NCI-H446 treated with DMSO at 0.1 percent for 48 hours (cell line): ENCODE measurements at places on chromosomes 7 and 10.

DNA sequence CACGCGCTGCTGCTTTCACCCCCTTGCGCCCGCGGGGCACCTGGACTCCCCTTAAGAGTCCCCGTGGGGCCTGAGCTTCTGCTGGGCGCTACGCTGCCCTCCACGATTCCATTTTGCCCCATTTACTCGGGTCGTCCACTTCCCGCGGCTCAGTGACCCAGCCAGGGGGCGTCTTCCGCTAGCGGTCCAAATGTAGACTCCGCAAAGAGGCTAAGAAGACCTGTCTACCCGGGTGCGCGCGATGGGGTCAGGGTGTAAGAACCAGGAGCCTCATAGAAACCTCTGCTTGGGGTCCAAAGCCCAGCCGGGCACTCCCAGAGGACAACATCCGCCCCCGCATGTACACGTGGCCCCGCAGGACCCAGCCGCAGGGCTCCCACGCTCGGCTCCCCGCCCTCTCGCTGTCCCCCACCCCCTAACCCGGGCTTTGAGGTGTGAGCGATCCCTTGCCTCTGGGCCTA lies 5.2 kb upstream of the HMX2 start:
- no peak for DNase-seq

DNA sequence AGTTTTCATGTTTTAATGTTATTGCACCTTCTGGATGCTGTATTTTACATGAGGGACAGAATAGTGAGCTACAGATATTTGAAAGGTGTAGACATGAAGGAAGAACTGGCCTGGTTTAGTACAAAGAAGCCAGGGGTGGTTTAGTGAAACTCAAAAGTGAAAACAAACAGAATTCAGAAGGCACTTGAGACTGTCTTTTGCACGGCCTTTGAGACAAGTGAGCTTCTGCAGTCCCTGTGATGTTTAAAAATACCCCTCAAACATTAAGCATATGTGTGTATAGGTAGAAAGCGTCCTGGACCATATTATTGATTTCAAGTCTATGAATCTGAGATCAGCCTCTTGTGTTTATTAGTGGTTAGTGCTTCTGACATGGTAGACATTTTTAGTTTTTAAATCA lies 118.9 kb downstream of the CDK14 start:
- DNase-seq: no peak

DNA sequence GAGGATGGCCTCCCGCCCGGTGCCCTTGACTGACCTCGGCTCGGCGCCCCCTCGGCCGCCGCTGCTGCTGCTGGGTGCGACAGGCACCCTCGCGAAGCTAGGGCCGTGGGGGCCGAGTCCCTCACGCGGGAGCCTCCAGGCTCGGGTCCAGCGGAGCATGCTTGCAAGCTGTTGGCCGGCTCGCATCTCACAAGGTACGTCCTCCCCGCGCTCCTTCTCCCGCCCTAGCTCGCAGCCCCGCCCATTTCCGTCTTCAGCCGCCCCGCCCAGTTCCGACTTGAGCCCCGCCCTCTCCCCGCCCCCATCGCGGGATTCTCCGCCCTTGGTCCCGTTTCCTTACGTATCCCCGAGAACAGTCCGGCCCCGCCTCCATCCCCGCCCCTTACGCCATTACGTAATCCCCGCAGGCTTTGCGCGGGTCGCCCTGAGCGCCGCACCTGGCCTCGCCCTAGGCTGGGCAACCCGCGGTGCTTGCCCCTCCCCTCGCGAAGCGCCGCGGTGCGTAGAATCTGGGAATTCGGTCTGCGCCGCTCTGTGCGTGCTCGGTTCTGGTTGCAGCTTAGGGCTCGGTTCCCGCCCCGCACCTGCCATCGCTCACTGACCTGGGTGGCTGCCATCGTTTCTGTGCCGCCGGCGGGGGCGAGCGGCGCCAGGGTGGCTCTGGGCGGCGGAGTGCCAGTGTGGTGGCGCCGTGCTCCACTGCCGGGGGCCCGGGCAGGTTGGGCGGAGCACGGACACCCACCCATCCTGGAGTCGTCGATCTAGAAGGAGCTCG lies at the start of gene ABHD11:
Gene ABHD11 (minus strand): TSS at position 191 of the 775 bp plus-strand sequence. CDS start 32 bp downstream, at position 159.
- DNase-seq: peak; percentile 80

GRCh38 chr7:1943933-1944618 lies 274.0 kb downstream of the ELFN1 start:
- DNase-seq: no peak

DNA sequence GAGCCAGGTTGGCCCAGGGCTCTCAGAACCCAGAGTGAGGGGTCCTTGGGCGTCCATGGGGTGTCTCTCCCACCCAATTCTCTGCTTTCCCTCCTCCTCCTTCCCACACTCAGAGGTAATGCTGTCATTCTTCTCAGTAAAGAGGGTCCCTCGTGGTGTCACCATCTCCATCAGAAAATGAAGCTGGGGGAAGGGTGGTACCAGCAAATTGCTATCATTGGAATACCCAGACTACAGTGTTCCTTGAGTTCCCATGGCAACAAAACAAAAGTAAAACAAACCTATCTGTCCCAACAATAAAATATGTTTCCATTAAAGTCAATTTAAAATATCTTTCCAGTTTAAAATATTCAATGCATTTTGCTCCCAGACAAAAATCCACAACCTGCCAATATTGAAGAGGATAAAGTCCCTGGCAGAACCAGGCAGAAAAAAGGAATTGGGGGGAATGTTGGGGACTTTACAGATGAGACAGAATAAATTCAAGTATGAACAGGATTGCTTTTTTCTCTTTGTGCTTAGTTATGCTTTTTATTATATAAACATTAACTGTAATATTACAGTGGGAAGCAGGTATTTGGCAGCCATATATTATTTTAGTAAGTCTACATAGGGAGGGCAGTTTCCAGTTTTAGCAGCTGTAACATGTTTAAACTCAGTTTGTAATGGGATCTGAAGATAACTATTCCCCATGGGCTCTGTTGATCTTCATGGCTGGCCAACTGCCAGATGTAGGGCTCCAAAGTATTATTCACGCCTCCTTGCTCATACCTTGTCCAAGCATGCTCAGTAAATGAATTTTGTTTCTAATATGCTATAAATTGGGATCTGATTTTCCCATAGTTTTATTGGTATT lies 182.1 kb downstream of the ARID5B start:
- peak; percentile 50 for DNase-seq

DNA sequence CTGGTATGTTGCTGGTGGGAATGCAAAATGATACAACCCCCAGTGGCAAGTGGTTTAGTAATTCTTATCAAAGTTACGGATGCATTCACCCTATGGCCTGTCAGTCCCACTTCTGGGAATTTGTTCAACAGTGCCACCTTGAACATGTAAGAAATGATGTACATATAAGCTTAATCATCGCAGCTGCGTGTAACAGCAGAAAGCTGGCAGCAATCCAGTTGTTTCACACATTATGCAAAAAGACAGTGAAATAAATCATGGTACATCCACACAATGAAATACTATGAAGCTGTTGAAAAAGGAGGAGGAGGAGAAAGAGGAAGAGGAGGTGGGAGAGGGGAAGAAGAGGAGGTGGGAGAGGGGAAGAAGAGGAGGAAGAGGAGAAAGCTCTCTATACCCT lies 76.2 kb upstream of the MYL10 start:
- no peak for DNase-seq

DNA sequence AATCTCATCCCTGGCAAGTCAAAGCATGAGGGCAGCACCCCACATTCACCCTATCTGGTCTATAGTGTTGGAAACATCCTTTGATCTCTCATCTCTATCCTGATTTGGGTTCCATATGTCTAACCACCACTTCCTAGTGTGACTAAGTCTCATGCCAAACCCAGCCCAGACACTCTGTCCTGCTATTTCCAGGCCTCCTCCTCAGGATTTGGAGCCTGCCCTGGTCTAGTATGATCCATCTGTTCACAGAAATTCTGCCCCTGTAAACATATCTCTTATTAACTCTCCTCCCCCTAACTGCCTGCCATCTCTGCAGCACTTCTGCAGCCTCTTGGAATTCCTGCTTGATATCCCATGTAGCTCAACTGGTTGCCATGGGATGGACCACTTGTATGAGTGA lies 320.9 kb upstream of the IMMP2L start:
- no peak for DNase-seq

GRCh38 chr10:94608559-94608958 lies 63.0 kb downstream of the HELLS start:
- DNase-seq: no peak

DNA sequence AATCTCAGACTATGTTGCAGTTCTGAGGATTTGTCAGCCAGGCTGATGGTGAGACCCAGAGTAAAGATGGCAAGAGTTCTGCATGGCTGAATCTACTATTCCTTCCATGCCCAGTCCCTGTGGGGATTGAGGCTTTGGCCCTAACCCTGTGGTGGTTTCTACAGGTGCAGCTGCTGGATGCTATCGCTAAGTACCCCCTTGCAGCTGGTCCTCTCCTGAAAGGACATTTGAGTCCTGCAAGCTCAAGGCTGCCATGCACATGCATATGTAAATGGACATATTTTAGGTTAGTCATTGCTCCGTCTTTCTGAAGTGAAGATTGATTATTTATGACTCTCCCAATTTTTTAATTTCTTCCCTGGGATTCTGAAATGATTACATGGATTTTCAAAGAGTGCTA lies 1122.2 kb upstream of the CELF2 start:
- DNase-seq: no peak

- DNase-seq: no peak
These were observed 89.8 kb upstream of the LRRTM3 start for GRCh38 chr10:66836057-66836456.

GRCh38 chr10:114822444-114823076 lies 980 bp downstream of the FHIP2A start:
- DNase-seq: no peak

GRCh38 chr10:34723750-34724149 lies 91.3 kb downstream of the PARD3 start:
- DNase-seq: no peak

GRCh38 chr10:11533328-11533781 lies 78.1 kb downstream of the USP6NL start:
- DNase-seq: no peak

DNA sequence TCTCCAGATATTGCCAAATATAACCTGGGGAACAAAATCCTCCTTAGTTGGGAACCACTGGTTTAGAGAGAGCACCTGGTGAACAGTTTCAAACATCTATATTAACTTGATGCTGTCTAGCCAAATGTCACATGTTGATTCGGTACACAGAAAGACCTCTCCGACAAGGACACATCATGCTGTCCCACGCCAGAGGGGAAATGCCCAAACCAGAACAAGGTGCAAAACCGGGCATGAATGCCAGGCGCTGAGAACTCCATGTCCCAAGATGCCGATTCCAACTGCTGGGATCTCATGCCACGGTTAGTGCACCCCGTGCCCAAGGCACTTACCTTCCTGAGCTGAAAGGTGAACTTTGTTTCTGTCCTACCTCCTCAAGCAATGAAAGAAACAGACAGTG lies 100.8 kb downstream of the SFMBT2 start:
- DNase-seq: no peak

DNA sequence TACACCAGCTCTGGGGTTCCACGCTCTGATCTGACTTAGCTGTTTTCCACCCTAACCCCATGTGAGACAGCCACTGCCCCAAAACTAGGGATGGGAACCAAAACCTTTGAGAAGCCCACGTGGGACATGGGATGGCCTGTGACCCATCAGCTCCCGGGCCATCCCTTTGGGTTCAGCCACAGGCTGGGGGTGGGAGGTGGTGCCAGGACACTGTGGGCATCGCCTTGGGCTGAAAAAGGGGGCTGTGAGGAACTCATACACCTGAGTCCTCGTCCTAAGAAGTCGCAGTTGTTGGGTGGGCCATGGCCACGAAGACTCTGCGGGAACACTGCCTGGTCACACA lies 379.1 kb downstream of the DNAJB6 start:
- DNase-seq: no peak

DNA sequence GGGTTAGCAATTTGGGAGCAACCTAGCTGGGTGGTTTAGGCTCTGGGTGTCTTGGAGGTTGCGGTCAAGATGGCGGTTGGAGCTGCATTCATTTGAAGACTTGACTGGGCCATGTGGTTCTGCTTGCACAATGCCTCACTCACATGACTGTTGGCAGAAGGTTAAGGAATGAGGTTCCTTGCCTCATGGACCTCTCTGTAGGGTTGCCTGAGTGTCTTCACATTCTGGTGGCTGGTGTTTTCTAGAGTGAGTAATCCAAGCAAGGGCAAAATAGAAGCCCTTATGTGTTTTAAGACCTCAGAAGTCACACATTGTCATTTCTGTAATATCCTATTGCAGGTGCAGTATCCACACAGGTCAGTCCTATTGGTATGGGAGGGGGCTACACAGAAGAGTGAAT lies 52.0 kb downstream of the CDK14 start:
- no peak for DNase-seq

- DNase-seq: no peak
These were observed 14.7 kb upstream of the LRRN3 start for GRCh38 chr7:111076205-111076604.

DNA sequence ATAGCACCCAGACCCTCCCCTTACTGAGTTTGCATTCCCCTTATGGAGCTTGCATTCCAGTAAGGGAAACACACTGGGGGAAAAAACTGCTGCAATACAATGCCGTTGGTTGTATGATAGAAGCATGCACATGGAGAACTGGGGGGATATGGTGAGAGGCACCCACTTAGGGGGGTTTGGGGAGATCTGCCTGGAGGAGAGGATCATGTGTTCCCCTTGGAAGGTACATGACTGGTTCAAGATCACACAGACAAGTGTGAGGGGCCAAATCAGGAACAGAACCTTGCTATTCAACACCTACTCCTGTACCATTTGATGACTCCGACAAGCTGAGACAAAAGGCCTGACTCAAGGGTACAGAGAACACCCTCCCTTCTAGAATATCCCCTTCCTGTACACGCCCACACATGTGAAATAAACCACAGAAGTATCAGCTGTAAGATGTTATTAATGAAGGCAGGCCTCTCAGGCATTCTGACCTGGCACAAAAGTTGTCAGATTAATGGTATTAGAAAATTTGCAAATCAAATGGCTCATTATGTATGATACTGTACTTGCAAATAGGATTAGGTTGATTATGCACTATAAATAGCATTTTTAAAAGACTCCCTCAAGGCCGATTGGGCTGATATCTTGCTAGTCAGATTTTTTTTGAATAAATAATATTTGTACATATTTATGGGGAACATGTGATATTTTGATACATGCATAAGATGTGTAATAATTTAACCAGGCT lies 122.2 kb downstream of the NPY start:
- DNase-seq: no peak

DNA sequence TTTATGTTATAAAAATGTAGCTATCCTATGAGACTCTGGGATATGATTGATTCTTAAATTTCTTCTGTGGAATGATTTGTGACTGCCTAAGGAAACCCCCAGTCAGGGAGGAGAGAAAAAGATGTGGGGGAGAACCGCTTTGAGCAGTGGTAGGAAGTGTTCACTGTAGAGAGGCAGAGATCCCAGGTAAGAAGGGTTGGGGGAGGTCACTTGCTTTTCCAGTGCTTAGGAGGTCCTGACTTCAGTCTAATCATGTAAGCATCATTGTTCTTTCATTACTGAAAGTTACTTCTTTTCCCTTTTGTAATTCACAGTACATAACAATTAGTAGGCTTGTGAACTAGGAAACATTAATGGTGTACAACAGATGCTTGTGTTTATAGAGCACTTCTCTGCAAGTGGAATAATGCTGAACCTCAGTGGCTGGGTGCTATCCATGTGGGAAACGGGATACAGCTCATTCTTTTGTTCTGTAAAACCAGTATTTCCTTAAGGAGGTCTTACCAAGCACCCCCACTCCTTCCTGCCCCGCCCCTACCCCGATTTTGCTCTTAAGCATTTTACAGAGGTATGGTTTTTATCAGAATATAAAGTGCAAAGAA lies 165.4 kb downstream of the ST7 start:
- DNase-seq: no peak
